Left renal cortex interstitium (tissue), 4 donors: ENCODE measurements at places on chromosomes 11 and 22. TPM values are rescaled to one million over a fixed set of nuclear protein-coding genes. Genes with fewer than 3 reads are reported as not detected.

GDPD4 gene
- polyA plus RNA-seq: not detected

DNA sequence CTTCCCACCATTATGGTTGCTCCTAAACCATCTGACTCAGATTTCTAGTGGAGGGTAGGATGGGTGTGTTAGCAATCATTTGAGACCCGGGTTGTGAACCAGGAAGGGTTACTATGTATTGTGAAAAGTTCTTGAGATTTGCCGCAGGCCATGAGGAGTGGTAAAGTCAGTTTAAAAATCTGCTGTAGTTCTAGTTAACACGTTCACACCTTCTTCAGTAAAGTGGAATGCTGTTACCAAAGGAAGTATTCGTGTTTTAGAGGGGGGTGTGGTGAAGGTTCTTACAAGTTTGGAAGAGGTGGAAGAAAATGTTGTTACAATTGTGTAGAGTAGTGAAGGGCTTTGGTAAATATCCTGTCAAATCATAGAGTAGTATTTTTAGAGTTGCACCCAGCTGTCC, 2.6 kb downstream of the MTMR3 start:
- no peak for DNase-seq

APOBEC3C gene
- 10.5 TPM for polyA plus RNA-seq

- DNase-seq: no peak
Observed at GRCh38 chr11:56846631-56847576, 98.4 kb upstream of the OR9G4 start.

GRCh38 chr22:32644252-32645100, 157.0 kb upstream of the TIMP3 start:
- DNase-seq: no peak

DNA sequence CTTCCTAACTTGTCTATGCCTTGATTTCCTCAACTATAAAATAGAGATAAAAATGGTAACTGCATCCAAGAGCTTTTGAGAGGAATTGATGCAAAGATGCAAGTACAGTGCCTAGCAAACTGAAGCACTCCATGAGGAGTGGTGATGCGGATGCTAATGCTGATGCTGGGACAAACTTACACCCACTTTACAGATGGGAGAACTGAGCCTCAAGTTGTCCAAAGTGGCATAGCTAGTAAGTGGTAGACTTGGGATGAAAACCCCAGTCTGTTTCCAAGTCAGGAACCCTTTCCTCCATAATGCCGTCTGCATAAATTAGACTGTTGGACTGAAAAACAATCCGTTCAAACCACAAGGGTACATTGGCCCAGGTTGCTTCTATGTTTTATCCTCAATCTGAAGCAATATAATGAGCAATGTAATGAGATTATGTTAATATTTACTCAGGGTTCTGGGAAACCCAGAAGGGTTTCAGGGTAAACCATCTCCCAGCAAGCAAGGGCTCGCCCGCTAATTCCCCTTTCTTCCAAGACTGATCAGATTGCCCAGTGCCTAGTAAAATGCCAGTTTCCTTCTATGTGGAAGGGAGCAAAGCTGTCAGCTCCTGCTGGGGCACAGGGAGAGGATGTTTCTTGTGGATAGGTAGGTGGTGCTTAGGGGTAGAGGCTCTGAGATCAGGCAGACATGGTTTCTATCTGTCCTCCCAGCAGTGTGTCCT, 10.4 kb upstream of the EHF start:
- DNase-seq: no peak

- DNase-seq: no peak
Observed at GRCh38 chr11:78310500-78310909, 107.1 kb downstream of the GAB2 start.

DNA sequence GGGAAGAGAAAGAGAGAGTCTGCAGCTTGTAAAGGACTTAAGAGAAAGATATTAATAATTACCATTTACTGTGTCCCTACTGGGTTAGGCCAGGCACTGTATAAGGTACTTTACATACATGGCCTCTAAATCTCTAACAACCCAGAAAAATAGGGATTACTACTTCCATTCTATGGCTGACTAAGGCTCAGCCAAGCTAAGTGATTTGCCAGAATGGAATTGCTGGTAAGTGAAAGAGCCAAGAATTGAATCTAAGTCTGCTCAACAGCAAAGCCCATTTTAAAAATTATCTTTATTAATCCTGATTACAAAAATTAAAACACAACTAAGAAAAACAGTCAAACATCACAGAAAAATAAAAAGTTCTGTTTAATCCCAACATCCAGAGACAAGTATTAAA, 21.4 kb downstream of the XRRA1 start:
- no peak for DNase-seq

GRCh38 chr11:47186076-47186699, at the start of gene PACSIN3:
Gene PACSIN3, minus strand, starts transcription at chr11:47186434. Its CDS starts 3,707 bp downstream, at chr11:47182727.
- peak; percentile 27 for DNase-seq

- DNase-seq: no peak
Observed at GRCh38 chr11:126501641-126502040, 146.2 kb downstream of the ST3GAL4 start.

- no peak for DNase-seq
Observed at GRCh38 chr11:68677432-68677831, 6.9 kb upstream of the GAL start.

CHST1 gene
- 6.0 TPM for polyA plus RNA-seq

DNA sequence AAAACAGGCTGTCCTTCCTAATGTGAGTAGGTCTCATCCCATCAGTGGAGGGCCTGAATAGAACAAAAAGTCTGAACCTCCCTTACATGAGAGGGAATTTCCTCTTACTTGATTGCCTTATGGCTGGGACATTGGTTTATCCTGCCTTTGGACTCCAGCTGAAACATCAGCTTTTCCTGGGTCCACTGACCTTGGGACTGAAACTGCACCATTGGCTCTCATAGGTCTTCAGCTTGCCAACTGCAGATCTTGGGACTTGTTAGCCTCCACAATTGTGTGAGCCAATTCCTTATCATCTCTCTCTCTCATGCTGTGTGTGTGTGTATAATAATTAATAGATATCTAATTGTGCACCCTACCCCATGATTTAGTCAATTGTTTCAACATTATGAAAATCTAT, 375.3 kb upstream of the DDI1 start:
- no peak for DNase-seq

DNA sequence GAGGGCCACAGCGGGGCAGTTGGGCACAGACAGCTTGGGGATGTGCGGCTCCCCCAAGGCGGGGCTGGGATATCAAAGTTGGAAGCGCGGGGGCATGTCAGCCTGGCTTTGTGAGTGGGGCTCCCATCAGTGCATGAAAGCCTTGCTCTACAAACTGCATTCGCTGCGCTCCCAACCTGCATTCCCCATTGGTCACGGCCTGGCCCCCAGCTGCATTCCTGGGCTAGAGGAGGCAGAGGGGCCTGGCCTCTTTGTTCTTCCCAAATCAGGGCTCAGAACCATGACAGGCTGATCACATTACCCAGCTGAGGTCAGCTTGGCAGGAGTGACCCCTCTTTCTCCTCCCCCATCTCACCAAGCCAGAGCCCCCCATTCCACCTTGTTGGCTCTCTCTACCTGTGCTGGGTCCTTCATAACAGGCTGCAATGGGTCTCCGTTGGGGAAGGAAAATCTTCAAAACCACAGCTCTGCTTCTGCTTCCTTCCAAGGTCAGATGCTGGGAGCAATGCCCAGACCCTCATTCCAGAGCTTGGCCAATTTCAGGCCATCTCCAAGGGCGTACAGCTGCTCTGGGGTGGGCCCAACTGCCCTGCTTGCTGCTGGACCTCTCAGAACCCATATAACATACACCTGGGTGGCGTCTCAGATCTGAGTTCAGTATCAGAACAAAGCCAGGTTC, 38.7 kb upstream of the CDON start:
- DNase-seq: no peak

GRCh38 chr11:83862691-83863090, 576.5 kb upstream of the CCDC90B start:
- no peak for DNase-seq

GRCh38 chr22:35039625-35040024, 26.3 kb upstream of the ISX start:
- DNase-seq: peak; percentile 44

DNA sequence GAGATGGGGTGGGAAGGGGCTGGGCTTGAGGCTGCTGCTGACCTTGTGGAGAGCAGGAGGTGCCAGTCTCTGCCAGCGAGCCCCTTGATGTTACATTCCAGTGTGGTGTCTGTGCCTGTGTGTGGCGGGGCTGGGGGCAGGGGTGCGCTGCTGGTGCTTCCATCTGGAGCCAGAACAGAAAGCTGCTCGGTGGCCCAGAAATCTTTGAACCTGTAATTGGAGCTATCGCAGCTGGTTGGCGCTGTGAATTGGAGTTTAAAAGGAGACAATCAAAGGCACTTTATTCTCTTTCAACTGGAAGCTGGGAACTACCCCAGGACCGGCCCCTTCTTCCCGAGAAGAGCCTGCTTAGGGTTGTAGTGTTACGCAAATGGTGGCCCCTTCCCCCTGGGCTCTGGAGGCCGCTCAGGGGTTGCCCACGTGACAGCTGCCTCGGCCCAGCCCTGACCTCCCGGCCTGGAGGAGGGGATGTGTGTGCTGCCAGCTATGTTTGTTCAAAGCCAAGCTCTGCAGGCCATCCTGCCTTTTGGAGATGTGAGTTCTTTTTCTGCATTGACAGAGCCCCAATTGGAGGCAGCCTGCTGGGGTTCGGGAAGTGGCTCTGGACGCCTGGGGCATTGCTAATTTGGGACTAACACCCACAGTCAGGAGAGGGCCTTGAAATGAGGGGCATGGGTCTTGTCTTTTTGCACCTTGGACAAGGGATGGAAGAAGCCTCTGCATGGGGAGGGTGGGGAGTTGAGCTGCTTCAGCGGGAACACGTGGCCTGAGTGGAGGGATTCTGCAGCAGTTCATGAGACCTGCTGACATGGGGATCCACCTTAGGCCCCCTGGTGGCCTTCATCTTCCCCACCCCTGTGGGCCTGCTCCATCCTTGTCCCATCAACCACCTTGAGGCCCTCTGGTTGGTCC, 14.0 kb upstream of the ARSA start:
- DNase-seq: no peak

DDI1 gene
- polyA plus RNA-seq: not detected

- DNase-seq: no peak
Observed at GRCh38 chr11:70522593-70523311, 124.4 kb downstream of the CTTN start.

DNA sequence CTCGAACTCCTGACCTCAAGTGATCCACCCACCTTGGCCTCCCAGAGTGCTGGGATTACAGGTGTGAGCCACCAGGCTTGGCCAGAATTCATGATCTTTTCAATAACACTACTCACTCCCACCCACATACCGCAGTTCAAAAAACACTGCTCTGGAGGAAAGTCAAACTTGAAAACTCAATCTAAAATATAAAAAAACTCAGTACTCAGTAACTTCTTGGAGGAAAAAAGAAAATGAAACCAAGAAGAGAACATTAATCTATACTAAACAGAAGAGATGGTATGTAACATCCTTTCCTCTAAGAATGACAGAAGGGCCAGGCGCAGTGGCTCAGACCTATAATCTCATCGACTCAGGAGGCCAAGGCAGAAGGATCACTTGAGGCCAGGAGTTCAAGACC, 58.3 kb downstream of the MRTFA start:
- DNase-seq: no peak

GRCh38 chr11:120819437-120820365, 204.2 kb upstream of the TBCEL start:
- DNase-seq: no peak
